ENCODE measurements at places on chromosomes 11 and 22.
A peak's percentile ranks its signal among the peaks of the same experiment; 100 is the strongest.

- no peak for DNase-seq
Observed at GRCh38 chr11:112050721-112051120, 23.1 kb downstream of the PIH1D2 start.

DNA sequence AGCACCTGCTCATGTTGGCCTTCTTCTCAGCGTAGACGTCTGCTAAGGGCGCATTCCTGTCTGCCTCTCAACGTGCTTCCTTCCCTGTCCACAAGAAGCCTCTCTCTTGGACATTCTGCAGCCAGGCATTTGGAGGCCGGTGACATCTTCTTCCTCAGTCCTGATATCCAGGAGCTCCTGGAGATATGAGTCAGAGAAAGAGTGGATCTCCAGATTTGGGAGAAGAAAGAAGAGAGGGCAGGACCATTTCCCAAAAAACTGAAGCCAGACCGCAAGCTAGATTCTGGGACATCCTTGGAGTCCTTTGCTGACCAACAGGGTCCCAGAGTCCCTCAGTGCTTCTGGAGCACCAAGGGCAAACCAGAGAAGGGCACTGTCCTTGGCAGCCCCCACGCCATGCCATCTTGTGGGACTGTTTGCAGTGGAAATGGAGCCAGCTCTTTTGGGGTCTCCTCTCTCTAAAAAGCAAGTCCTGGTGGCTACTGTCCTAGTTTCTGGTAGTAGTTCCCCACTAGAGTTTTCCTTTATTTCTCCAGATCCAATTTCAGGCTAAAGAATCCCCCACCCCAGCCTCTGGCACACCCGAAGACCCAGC lies 36.1 kb upstream of the SYT13 start:
- DNase-seq: no peak

DNA sequence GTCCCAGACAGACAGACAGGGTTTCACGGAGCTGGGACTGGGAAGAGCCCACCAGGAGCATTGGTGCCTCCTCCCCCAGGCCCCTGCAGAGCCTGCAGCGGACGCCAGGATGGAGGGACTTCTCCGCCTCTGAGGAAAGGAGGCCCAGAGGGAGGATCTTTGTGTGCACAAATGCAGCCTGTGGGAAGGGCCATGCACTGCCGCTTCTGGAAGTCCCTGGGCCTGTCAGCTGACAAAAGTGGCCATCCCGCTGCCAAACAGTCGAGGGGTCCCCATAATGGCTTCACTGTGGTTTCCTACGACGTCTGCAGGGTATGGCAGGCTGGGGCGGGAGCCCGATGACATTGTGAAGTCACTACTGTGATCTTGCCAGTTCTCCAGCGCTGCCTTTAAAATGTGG lies 73.8 kb downstream of the TP53I11 start:
- no peak for DNase-seq

GRCh38 chr11:46380340-46381047 lies 975 bp upstream of the MDK start:
- DNase-seq: peak; percentile 61

DNA sequence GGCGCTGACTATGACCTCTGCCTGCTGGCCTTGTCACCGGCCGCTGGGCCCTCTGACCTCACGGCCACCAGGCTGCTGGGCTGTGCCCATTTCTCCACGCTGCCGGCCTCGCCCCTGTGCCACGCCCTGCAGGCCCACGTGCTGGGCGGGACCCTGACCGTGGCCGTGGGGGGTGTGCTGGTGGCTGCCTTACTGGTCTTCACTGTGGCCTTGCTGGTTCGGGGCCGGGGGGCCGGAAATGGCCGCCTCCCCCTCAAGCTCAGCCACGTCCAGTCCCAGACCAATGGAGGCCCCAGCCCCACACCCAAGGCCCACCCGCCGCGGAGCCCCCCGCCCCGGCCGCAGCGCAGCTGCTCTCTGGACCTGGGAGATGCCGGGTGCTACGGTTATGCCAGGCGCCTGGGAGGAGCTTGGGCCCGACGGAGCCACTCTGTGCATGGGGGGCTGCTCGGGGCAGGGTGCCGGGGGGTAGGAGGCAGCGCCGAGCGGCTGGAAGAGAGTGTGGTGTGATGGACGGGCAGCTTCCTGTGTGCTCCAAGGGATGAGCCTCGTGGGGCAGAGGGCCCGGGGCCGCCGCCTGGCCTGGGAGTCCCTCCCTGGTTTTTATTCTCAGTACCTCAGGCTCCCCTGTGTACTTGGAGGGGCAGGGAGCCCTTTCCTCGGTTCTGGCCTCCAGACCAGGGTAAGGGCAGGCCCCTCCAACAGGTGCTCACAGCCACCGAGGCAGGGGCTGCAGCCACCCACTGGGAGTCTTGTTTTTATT lies 3.0 kb downstream of the LRFN4 start:
- DNase-seq: no peak

GRCh38 chr11:19313140-19313539 lies 72.4 kb upstream of the E2F8 start:
- no peak for DNase-seq

GRCh38 chr11:74084796-74085541 lies 76.1 kb upstream of the UCP3 start:
- DNase-seq: no peak

GRCh38 chr11:50333861-50334260 lies 301.2 kb downstream of the OR4C45 start:
- no peak for DNase-seq

- DNase-seq: no peak
Observed at GRCh38 chr22:31972180-31972579, 27.8 kb downstream of the YWHAH start.

- no peak for DNase-seq
Observed at GRCh38 chr11:36077886-36078685, 134.2 kb downstream of the LDLRAD3 start.

DNA sequence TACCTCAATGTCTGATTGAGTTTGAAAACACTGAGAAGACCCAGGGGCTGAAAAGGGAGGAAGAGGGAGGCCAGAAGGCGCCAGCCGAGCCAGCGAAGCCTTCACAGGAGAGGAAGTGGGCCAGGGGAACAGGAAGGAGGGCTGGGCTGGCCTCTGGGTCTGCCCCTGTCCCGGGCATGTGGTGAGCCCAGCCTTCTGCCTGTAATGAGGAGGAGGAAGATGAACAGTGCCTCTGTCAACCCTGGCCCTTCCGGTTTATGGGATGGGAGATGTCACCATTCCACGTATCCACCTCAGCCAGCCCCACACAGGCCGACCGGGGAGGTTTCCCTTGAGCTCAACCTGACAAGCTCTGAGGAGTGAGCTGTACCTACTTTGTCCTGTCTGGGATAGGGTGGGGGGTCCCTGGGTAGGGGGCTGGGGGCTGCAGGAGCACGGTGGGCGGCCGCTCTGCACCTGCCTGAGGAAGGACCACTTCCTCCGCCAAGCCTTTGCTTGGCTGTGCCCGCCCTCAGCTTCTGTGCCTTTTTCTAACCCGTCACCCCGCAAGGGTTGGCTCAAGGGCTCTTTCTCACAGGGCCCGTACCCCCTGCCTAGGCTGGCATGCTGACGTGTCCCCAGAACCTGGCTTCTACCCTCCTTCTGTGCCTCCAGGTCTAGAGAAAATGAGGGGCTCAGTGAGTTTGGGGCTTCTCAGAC lies 2.0 kb downstream of the PARVG start:
- peak; percentile 55 for DNase-seq

DNA sequence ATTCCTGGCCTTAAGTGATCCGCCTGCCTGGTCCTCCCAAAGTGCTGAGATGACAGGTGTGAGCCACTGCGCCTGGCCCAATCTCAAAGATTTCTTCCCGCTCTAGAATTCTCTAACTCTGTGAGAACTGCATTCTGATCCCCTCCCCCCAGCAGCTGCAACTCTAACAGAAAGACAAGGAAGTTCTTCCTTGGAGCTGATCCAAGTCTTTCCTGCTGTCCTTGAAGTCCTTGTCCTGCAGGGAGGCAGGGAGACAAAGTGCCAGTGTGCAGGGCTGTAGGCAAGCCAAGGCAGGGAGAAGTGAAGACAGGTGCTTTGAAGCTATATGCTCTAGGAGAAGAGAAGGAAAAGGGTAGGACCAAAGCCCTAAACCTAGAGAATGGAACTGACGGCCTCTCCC lies 9.5 kb upstream of the GGA1 start:
- DNase-seq: no peak

DNA sequence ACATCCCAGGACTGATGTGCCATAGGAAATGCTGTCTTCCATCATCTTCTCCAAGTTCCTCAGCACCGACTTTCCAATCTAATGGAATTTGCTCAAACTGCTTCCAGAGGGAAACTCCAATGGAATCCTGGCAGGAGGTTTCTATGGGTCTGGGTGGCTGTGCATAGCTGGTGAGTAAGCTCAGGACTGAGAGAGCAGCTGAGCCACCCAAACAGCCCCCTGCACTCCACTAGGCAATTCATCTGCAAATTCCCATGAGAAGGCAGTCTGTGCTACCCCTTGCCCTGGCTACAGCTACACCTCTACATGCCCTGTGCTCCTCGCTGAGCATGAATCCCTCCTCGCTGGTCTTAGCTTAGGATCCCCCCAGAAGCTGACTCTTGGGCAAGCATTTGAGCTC lies 127.9 kb upstream of the CSNK2A3 start:
- DNase-seq: no peak

DNA sequence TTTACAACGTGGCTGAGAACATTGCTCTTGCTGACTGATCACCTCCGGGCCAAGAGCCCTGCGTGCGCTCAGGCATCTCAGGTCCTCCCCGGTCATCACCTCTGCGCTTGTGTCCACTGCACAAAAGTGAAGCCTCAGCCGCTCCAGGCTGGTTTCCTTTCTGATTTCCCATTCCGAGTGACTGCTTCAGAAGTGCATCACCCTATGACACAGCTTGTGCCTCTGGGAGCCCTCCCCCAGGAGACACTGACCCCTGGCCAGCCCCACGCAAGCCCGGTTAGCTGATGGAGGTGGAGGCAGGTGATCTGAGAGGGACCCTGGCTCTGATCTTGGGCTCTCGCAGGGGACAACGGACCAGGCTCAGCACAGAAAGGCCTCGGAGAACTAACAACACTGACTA lies 38.3 kb upstream of the GNB1L start:
- DNase-seq: no peak

Measured in CD4-positive, alpha-beta T cell treated with Interleukin-10 for 1 hour (primary cell).